ENCODE measurements at places on chromosomes 12 and 14. TPM values are rescaled to one million over a fixed set of nuclear protein-coding genes. Genes with fewer than 3 reads are reported as not detected.

DNA sequence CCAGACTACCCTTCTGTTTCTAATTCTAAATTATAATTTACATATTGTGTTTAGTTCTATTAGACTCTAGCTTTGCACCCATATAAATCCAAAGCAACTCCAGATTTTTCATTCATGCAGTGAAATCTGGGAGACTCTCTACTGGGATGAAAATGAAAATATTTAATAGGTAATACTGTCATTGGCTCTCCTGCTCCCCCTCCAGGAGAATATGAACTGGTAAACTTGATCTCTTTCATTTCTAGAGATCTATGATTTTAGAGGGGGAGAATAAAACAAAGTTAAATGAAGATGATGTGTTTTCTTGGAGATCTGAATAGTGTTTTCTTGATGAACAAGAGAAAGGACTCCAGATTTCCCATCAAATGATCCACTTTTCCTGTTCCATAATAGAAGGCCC lies 104.3 kb upstream of the TMCC3 start:
- no peak for DNase-seq

- no peak for DNase-seq
Observed at GRCh38 chr14:30214014-30214413, 286.4 kb upstream of the PRKD1 start.

DNA sequence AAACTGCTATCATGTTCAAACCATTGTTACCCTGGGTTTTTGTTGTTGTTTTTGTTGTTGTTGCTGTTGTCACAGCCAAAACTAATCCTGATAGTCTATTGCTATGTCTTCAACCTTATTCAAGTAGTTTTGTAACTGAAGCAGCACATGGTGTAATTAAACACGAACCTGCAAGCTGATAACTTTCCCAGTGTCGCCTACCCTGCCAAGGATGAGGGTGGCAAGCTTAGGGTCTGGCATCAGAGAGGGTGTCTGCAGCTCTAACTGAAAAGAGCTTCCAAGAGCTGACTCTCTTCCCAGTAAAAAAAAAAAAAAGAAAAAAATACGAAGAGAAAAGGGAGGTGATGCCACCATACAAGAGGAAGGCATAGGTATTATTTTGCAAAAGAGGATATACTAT lies 86.3 kb upstream of the BCL2L14 start:
- no peak for DNase-seq

DNA sequence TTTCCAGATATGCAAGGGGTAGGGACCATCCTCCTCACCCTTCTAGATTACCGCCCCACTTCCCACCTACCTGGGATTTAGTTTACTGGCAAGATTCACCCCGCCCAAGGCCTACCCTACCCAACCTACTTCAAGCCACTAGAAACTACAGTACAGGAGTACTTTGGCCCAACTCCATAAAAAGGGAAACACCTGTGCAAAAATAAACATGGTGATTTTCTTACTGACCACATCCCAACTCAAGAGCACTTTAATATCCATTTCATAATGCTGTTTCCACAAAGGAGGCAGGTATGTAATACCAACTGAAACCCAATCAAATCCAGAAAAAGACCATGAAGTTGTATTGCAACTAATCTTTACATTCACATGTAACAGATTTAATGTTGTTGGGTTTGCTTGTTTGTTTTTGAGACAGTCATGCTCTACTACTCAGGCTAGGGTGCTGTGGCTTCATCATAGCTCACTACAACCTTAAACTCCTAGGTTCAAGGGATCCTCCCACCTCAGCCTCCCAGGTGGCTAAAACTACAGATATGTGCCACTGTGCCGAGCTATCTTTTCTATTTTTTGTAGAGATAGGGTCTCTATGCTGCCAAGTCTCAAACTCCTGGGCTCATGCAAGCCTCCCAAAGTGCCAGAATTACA lies 41.7 kb upstream of the RAP1B start:
- peak; percentile 48 for DNase-seq

DNA sequence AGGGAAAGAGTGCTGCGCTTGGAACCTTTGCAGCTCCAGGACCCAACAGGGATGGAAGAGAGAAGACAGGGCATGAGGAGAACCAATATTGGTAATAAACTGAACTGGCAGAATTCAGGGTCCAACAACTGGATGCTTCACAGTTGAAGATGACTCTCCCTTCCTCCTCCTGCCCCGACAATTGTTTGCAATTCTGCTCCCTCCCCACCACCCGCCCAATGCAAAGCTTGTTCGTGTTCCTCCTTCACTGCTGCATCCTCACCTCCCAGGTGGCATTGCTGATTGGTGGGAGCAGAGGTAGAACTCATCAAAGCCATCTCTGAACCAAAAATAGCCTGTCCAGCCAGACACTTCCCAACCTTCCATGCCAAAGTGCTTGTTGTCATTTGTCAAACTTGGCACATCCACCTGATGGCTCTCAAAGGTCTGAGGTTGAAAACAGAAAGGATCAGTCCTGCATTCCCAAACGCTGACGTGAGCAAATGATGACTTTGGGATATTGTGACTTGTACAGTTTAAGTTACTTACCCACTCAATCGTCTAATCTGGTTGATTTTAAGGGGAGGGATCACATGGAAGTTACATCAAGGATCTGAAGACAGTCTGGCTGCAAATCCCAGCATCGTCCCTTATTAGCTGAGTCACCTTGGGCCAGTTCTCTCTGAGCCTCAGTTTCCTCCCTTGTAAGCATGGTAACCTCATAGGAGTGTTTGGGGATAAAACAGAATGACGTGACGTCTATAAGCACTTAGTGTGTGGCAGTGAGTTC lies 242.6 kb upstream of the CRY1 start:
- no peak for DNase-seq

DNA sequence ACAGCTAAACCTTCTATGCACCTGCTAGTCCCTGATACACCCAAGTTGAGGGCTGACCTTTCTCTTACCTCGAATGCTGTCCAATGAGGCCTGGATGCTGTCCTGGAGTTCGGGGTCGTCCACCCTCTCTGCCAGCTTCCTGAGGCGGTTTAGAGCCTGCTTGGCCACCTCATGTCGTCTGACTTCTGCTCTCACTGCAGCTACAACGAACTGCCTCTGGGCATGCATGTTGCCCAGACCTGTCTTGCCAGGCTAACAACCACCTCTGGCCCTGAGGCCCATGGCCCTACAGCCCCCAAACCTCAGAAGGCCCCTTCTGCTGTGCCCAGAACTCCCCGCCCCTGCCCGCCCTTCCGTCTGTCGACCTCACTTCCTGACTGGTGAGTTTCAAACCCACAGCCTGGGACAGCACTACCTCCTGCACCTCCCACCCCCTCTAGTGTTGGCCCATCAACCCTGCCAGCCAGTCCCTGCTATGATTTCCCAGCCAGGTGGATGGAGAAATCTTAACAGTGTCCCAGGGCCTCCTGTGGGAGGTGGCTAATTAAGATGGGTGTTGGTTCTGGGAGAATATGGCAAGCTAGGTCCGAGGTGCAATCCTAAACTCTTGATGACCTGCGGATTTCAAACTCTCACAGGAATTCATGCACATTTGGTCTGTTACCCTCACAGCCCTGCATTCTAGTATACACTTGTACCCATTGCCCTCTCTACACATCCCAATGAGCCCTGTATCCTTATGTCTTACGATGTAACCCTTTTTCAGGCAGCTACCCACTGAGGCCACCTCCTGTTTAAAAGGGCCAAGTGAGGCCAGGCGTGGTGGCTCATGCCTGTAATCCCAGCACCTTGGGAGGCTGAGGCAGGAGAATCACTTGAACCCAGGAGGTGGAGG lies 2.7 kb upstream of the TSPAN31 start:
- DNase-seq, result peak; percentile 51

GRCh38 chr14:45089813-45090212 lies 5.9 kb downstream of the PRPF39 start:
- no peak for DNase-seq

DNA sequence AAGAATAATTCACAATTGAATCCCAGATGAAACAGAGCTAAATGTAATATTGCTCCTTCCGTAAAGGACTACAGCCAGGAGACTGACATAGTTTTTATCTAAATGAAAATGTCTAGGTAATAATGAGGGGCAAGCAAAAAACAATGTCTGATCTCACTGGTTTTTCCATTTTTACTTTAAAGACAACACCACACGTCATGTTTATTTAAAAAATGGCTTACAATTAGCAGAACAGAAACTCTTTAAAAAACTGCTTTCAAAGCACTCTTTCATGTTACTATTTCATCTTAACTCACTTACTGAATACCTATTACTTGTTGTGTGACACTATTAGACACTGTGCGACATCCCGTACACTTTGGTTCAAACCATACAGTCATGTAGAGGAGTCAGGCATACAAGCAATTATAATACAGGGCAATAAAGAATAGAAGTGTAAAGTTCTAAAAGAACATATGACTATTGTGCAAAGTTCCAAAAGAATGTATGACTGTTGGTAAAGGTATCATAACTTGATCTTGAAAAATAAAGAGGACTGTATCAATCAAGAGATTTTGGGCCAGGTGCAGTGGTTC lies 9.1 kb downstream of the BTBD7 start:
- DNase-seq, result no peak

GRCh38 chr12:11595080-11595479 lies 54.4 kb upstream of the ETV6 start:
- DNase-seq, result no peak

GRCh38 chr14:92703516-92703915 lies 44.9 kb downstream of the LGMN start:
- DNase-seq, result no peak

- DNase-seq, result no peak
Observed at GRCh38 chr14:98160901-98161300, 1111.1 kb downstream of the BCL11B start.

GRCh38 chr12:55713721-55714120 lies 2.1 kb upstream of the BLOC1S1 start:
- DNase-seq, result no peak

GRCh38 chr12:50220363-50220995 lies 53.3 kb upstream of the CERS5 start:
- no peak for DNase-seq

GRCh38 chr12:122518908-122519307 lies 7.8 kb downstream of the RSRC2 start:
- no peak for DNase-seq

GRCh38 chr12:30796313-30796780 lies 41.6 kb upstream of the CAPRIN2 start:
- no peak for DNase-seq

DNA sequence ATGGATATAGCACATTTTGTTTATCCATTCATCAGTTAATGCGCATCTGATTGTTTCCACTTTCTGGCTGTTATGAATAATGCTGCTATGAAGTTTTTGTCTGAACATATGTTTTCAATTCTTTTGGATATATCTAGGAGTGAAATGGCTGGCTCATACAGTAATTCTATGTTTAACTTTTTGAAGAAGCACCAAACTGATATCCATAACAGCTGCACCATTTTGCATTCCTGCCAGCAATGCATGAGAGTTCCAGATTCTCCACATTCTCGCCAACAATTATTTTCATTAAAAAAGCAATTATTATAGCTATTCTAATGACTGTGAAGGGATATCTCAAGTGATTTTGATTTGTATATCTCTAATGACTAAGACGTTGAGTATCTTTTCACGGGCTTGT lies 89.9 kb upstream of the PPP4R3A start:
- DNase-seq, result no peak

DNA sequence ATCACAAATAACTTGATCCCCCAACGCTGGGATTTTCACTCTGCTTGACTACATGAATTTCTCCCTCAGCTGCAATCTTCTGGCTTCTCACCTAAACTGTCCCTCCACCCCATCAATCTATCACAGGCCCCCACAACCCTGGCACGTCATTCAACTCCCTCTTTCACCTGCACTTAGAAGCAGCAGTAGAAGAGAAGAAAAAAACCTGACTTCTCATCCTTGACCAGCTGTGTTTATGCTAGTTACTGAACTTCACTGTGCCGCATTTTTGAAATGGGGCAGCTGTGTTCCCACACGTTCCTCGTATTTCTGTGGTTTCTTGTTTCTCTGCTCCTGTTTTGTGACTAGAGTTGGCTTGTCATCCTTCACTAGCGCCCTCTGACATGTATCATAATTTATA lies 35.0 kb downstream of the ITPR2 start:
- no peak for DNase-seq

DNA sequence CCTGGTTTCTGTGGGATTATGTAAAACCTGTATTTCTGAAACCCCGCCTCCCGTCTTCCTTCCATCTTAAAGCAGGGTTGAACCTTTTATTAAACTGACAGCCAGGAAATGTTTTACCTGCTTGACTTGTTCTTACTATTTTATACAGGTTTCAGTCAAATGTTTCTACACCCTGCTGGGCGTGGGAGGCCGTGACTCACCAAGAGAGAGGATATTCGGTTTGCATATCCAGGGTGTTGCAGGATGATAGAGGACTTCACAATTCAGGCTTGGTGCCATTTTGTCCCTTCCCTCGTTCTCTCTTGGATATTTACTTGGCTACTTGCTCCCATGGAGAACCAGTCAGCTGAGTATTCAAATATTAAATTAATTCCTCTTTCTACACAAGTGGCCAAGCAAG lies 69.7 kb downstream of the ARF6 start:
- peak; percentile 79 for DNase-seq

DNA sequence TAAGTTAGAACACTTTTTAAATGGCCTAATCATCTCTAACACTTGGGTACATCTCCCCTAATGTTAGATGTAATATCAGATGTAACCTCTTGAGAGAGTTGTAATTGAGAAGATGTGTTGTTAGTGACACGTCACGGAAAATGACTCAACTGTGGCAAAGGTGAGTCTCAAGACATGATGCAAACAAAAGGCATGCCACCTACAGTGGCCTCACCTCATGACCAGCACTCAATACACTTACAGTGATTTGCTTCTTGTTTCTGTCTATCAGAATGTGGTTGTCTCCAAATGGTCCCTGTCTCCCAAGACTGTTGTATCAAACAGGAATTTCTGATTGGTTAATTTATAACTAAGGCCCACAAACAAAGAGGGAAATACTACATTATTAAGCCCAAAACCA lies 91.2 kb downstream of the SLC25A21 start:
- no peak for DNase-seq

DNA sequence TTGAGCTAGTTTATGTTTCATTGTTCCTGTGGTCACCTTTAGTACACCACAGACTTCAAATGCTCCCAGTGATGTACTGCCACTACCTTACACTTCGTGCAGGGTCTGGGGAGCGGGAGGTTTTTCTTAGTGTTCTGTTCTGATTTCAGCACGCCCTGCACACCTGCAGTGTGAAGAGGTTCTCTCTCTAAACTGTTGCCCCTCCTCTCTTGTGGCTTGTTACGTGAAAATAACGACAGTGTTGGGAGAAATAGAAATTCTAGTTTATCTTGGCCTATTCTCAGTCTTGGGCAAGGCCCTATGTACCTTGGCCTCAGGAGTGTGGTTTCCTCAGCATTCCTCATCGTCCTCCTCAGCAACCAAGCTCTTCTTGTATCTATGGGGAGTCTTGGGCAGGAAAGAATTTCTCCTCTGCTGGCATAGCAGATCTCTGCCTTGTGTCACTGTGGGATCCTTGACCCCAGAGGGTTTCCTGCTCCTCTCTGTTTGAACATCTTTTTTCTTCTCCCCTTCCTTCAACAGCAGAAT lies 48.6 kb downstream of the EIF2S3B start:
- no peak for DNase-seq

The HSPB8 gene
- total RNA-seq, result 1.4 TPM

The KRT71 gene
- total RNA-seq, result not detected

The RNASE1 gene
- total RNA-seq, result 244 TPM

The CLEC2B gene
- total RNA-seq, result 6.7 TPM

The RNFT2 gene
- total RNA-seq, result 6.3 TPM

The IAPP gene
- total RNA-seq, result not detected

The ASCL1 gene
- 0.53 TPM for total RNA-seq

The GPRC5A gene
- total RNA-seq, result 234 TPM

Data from colonic mucosa (tissue), 4 donors.